COR-L47 (cell line): ENCODE measurements at places on chromosomes 7 and 10.

GRCh38 chr10:50501924-50502452 is 121.8 kb downstream of the SGMS1 start:
- DNase-seq = no peak

GRCh38 chr10:93954299-93954698 is 39.4 kb upstream of the PLCE1 start:
- no peak for DNase-seq

- DNase-seq = no peak
Observed at GRCh38 chr10:72001033-72001395, 36.8 kb downstream of the CHST3 start.

GRCh38 chr7:123580406-123581161 is 21.0 kb upstream of the ASB15 start:
- DNase-seq = peak; percentile 58

- DNase-seq = no peak
Observed at GRCh38 chr10:108902619-108903285, 1020.6 kb downstream of the XPNPEP1 start.

DNA sequence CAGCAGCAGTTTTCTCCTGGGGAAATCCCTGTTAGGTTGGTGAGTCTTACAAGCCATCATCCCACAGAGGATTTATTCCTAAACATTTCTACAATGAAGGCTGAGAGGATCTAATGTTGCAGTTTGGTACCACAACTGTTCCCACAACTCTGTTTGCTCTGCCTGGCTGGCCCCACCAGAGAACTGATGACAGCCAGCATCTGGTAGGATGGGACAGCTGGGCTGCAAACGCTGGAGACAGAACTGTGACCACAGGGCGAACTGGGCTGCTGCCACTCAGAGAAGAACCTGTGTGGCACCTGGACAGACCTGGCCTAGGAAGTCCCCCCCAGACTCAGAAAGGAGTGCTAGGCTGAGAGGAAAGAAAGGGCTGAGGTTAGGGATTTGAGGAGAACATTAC is 94.8 kb downstream of the CALN1 start:
- no peak for DNase-seq

DNA sequence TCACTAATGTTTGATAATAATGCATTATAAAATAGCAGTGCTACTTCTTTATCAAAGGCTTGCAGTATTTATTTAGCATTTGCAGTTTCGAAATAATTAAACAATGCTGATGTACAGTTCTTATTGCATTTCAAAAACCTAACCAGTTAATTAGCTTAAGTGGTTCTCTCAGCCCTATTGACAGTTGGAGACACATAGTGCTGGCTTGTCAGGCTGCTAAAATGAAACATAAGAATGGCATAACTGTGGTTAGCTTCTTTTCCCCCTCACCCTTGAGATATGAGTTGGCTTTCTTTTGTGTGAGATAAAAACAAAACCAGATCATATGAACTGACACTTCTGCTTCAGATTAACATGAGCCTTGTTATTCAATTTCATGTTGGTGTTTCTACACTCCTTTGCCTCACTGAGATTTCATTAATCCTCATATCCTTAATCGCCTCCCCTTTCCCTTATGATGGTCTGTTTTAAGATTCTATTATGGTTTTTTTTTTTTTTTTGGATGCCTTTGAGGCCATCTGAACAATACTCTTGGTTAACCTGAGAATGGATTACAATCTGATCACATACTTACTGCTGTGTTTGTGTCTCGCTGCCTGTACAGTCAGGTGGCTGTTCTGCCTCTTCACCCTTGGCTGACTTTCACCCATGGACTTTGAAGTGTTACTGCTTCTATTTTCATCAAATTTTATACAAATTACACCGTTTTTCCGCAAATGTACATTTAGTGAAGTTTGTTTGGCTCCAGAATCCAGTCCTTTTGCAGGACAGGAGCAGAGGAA is 108.0 kb downstream of the SDK1 start:
- peak; percentile 11 for DNase-seq

DNA sequence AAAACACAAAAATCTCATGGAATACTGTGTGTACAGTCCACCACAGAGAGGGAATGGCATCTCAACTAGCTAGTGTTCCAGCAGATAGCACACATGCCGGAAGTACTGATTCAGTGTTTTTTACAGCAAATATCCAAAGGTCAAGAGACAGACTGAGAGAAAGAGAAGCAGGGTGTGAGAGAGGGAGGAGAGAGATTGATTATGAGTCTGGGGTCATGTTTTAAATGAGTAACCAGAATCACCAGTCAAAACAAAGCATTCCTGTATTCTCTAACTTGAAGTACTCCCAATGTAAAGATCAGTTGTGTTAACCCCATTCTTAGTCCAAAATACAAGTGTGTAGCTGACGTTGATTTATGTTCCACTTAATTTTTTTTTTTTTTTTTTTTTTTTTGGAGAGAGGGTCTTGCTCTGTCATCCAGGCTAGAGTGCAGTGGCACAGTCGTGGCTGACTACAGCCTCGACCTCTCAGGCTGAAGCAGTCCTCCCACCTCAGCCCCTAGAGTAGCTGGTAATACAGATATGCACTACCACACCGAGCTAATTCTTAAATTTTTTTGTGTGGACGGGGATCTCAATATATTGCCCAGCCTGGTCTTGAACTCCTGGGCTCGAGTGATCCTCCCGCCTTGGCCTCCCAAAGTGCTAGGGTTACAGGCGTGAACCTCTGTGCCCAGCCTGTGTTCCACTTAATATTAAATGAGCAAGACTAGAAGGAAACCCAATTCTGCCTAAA is 114.2 kb downstream of the TAF3 start:
- DNase-seq = no peak

DNA sequence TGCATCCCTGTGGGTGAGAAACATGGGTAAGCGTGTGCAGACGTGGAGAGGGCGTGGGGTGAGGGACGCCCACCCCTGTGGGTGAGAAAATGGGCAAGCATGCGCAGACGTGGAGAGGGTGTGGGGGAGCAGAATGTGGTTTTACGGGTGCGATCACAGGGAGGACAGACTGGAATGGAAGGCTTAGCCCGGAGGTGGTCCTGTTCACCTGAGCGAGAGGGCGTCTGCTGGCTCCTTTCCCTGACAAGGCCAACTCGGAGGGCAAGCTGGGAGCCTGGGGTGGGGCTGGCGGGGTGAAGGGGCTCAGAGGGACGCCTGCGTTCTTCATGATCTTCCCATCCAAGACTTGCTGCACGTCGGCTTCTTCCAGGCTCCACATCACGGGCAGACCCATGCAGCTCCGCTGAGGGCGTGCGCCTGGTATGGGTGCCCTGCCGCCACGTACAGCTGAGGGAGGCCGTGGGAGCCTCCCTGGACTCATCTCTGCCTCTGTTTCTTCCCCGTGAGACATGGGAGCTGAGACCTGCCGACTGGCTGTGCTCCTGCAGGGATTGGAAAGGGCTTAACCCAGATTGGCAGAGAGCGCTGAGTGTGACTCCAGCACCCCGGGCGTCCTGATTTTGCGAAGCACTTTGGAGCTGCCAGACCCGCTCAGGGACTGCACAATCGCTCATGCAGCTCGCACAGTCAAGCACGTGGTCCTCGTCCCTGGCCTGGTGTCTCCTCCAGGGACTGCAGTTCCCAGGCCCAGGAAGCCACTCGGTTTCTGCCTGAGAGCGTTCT is 74.3 kb upstream of the SHH start:
- no peak for DNase-seq

- DNase-seq = no peak
Observed at GRCh38 chr7:157189405-157189804, 50.7 kb downstream of the UBE3C start.

DNA sequence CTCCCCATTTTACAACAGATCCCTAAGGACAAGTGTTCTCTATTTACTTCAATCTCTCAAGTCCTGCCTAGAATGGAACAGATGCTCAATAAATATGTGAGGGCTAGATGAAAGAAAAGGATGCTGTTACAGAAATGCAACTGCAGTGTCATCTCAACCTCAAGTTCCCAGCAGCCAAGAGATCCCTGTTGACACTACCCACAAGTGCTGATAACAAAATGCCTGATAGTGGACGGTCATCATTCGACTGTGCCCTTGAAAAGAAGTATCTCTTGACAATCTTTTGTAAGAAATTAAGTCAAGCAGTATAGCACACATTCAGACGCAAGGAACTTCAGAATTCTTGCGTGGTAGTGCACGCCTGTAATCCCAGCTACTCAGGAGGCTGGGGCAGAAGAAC is 133.2 kb downstream of the PARD3 start:
- DNase-seq = no peak

GRCh38 chr7:12434012-12434642 is 30.5 kb upstream of the VWDE start:
- no peak for DNase-seq

DNA sequence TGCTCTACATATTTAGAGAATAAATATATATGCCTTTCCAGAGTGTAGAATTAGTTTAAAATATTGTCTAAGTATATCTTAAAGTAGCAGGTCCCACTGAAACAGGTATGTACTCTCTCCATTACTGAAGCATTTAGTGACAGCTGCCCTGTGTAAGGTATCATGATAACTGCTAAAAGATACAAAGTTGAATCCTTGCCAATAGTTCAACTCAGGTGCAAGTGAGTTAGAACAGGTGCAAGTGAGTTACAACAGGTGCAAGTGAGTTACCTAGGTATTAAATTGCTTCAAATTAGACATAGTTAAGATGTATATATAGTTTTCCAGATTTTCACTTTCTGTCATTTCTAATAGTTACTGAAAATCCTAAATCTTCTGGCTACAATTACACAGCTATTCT is 119.1 kb downstream of the CNOT4 start:
- peak; percentile 42 for DNase-seq

- DNase-seq = no peak
Observed at GRCh38 chr10:22259280-22259679, 41.5 kb upstream of the EBLN1 start.

GRCh38 chr7:121395961-121396757 is at the start of gene FAM3C:
TSS of gene FAM3C (minus strand) at chr7:121396308. CDS start at chr7:121382969, 13,339 bp downstream.
- DNase-seq = peak; percentile 90

GRCh38 chr10:128851281-128851680 is 615.8 kb upstream of the MGMT start:
- DNase-seq = no peak

DNA sequence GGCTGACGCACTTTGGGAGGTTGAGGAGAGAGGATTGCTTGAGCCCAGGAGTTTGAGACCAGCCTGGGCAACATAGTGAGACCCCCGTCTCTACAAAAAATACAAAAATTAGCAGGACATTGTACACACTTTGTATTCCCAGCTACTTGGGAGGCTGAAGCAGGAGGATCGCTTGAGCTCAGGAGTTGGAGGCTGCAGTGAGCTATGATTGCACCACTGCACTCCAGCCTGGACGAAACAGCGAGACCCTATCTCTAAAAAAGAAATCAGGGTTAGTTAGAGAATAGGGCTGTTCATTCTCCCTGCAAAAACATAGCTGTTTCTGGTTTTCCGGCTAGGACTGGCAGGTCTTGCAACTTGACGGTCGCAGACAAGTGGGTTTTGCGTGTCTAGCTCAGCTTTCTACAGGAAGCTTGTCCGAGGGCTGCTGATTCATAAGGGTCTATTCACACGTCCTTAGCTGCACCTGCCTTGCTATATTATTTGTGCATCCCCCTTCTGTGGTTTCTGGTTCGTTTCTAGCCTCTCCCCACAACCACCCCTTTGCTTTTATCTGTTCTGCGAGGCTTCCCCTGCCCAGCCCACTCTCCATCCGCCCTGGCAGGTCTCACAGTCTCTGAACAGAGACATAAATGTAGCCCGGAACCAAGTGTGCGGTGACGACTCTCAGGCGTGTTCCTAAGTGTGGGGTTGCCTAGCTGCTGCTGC is 10.7 kb downstream of the AMZ1 start:
- no peak for DNase-seq

- no peak for DNase-seq
Observed at GRCh38 chr10:3096149-3096548, 28.8 kb downstream of the PFKP start.

DNA sequence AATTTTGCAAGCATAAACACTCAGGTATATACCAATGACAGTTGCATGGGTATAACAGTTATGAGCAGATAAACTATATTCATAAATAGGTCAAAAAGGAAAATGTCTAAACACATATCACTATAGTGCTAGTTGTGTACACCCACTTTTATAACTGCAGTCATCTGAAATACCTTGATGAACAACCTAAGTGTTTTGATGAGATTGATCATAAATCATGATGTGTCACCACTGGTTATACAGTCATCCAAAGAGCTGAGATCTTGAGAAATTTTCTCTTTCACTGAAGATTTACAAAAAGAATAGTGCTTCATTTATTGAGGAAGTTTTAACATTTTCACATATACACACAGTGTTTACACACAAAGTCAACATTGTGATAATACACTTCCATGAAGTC is 78.6 kb upstream of the SLC25A13 start:
- DNase-seq = no peak

DNA sequence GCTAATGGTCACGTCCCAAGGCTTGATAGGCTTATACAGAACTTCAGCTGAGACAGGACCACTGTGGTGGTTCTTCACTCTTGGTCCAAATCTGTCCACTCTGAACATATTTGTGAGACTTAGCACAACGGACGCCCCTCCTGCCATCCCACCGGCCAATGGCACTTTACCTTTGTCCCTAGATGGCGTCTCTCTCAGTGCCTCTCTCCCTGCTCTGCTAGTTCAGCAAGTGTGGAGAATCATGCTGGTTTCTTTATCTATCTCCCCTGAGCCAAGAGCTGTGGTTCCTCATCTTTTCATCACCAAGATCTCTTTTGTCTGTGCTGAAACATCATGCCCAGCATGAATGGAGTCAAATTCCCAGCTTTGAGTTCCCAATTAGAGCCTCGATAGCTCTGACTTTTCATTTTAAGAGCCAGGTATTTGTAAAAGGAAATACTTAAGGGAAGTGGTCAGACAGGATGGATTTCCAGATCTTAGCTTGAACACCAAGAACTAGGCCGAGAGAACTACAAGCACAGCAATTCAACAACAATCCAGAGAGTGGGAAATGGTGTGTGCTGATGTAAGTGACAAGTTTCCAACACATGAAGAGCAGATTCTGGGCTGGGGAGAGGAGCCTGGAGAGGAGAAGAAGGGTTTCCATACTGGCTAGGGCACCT is 69.5 kb downstream of the ZNF800 start:
- DNase-seq = no peak

DNA sequence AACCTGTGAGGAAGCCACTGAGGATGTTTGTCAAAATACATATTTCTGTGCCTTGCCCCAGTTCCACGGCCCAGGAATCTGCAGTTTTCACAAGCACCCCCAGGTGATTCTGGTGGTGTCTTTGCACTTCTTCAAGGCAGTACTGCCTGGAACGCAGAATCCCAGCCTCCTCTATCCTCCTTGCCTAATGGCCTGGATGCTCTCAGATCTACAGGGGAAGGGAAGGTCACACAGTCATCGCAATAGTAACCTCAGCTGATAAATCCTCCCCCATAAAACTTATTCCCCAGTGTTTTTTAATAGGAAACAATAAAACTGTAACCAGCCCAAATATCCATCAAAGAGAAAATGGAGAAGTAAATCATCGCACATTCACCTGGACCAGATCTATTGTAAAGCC is 78.3 kb downstream of the EGFR start:
- no peak for DNase-seq

GRCh38 chr10:112827951-112828350 is 122.1 kb upstream of the TCF7L2 start:
- no peak for DNase-seq

- DNase-seq = no peak
Observed at GRCh38 chr10:48634198-48634983, 29.5 kb upstream of the ARHGAP22 start.
